ENCODE measurements at places on chromosomes 2 and 18.
A peak's percentile ranks its signal among the peaks of the same experiment; 100 is the strongest.

- no peak for DNase-seq
Observed at GRCh38 chr2:100365434-100365833, 43.1 kb upstream of the LONRF2 start.

- DNase-seq: peak; percentile 14
Observed at GRCh38 chr2:224749136-224749535, 33.0 kb upstream of the CCDC195 start.

GRCh38 chr18:27609221-27609620 is 424.1 kb upstream of the CHST9 start:
- DNase-seq: no peak

DNA sequence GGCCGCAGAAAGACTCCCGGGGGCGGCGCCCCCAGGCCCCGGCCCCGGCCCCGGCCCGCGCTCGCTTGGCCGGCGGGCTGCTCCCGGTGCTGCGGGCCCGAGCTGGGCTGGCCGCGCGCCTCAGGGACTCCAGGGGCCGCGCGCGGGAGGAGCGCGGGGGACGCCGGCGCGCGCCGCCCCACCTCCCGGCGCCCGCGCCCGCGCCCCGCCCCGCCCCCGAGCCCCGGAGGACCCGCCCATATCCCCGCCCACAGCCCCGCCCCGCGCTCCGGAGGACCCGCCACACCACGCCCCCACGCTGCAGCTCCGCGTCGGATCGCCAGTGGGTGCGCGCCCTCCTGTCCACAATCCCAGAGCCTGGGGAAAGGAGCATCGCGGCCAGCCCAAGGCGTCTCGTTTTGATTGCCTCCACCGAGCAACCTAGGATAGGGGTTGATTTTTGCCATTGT is at the start of gene PARD6G:
TSS of gene PARD6G (minus strand) at position 122 of the 449 bp plus-strand sequence. CDS start 166 bp downstream, outside the sequence.
- peak; percentile 82 for DNase-seq

DNA sequence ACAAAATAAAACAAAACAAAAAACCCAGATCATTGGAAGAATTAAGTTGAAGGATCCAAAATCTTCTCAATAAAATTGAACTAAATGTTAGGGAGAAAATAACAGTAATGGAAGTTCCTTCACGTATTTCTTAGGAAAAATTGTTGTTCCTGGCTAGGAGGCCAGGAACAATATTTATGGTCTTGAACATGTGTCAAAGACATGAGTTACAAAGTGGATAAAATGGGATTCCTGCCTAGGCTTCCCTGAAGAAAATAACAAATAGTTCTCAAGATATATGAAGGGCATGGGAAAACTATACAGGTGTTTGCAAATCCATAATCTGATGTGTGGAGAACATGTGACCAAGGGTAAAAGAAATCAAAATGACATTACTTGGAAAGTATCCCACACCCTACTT is 67.6 kb upstream of the ITGB6 start:
- no peak for DNase-seq

GRCh38 chr2:233213011-233213410 is 38.5 kb upstream of the ATG16L1 start:
- DNase-seq: no peak

DNA sequence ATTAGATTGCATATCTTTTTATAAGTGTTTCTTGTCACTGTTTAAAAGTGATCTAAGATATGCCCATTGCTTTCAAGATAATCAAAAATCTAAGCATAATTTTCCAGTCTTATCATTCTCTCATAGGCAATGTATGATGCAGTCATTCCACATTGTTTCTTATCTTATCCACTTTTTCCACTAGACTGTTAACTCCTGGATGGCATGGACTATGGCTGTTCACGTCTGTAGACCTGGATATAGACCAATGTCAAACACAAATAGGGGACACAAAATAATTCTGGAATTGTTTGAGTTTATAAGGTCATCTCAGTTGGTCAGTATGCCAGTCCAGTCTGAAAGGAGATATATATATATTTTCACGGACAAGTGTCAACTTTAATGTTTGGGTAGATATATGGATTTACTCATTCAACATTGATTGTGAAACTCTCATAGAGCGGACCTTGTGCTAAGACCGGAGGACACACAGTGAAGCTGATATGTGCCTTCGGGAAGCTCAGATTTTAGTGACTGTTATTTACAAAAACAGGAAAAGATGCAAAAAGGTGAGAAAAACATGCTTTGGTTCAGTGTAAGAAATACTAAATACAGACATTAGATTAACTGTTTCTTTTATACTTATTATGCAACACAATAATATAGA is 689.4 kb upstream of the SLC8A1 start:
- DNase-seq: no peak

DNA sequence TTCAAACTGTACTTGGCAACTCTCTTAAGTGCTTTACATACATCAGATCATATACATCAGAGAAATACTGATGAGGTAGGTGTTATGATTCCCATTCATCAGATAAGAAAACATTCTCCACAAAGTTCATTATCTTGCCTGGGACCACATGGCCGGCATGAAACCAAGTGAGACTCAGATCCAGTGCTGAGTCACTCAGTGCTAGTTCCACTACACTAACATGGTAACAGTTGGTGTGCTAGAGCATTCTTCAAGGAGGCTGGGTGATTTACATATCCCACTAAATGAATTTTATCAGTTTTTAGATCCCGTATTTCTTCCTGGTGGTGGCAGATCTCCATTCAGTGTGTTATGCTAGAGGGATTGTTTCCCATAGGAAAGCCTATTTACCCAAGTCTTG is 772.0 kb downstream of the CNTNAP5 start:
- DNase-seq: no peak

DNA sequence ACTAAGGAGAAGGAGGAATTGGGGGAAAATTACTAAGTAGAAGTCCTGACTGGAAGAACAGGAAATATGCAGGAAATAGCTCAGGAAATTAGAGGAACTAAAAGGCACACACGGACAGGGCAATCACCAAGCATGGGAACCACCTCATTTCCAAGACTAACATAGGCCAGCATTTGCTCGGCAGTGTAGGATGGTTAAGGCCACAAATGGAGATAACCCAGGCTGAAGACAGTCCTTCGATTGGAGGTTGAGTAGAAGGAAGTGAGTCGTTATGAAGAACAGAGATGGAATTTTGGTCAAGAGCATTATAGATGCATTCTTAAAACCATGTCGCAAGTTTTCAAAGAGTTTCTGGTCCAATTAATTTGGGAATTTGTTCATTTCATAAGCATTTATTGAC is 401.4 kb downstream of the ALK start:
- DNase-seq: no peak

DNA sequence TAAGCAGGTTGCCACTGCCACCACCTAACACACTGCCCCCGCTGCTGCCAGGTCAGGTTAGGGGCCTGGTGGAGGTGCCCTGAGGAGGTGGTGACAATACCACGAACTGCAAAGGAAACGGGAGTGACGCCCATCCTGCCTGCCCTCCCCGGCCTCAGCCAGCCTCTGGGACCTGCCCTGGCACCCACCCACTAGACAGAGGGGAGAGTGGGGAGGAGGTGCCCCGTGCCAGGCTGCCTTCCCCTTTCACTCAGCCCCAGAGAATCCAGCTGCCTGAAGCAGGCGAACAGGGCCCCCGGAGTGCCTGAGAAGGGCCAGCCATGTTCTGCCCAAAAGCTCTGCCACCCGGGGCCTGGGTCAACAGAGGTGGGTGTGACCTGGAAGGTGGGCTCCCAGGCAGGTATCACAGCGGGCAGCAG is 44.5 kb upstream of the FOSL2 start:
- DNase-seq: no peak

DNA sequence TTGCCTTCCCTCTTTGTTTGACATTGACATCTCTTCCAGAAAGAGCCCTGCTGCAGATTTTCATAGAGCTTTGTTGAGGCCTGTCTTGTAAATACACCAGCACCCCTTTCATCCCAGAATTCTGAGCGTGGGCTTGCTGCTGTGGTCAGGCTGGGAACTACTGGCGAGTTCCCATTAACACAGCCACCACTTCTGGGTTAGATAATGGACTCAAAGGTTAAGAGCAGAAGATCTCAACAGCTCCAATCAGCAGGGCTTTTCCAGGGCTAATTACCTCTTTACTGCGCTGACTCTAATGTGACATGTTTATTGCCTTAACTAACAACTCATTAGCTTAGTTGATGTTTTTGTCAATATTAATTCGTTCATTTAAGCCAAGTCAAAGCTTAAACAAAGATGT is 235.9 kb upstream of the BOD1L2 start:
- DNase-seq: no peak

- DNase-seq: no peak
Observed at GRCh38 chr2:54995553-54995952, 54.7 kb downstream of the RTN4 start.

DNA sequence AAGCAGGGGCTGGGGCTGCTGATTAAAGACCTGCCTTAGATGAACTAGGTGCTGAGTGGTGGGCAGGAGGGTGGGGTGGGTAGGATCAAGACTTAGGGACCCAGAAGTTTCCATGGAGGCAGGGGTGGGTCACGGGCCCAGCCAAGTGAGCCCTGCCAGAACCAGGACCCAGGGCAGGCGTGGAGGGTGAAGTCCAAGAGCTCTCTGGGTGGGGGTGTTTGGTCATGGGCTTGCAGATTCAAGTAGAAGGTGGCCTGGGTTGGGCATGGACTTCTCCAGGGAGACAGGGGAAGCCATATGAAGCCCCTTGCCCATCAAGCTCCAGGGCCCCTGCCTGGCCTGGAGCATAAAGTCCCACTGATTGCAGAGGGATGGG is 168.8 kb downstream of the SMAD7 start:
- no peak for DNase-seq

GRCh38 chr2:73082523-73083410 is 11.3 kb upstream of the SFXN5 start:
- DNase-seq: no peak

GRCh38 chr2:54595999-54596902 is 127.2 kb upstream of the EML6 start:
- DNase-seq: no peak

DNA sequence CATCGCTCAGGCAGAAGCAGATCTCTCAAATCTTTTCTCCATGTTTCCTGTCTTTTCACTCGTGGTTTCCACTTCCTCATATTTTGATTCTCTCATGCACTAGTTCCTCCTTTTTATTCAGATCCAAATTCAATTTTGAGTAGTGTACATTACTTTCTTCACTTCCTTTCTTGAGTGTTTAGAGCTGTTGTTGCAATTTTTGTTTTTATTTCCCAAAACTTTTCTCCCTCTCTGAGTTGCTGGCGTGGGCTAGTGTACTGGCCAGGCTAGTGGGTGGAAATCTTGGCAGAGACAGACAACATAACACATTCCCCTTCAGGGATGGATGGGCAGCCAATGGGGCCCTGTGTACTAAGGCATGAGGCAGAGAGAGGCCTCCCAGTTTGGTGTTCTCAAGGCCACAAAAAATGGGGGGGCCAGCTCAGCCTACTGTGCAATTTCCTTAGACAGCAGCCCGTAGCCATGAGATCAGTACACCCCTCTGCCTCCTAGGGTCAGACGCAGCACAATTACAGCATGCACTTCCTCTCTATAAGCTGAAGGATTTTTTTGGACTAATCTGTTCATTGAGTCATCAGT is 145.1 kb upstream of the PID1 start:
- DNase-seq: no peak

DNA sequence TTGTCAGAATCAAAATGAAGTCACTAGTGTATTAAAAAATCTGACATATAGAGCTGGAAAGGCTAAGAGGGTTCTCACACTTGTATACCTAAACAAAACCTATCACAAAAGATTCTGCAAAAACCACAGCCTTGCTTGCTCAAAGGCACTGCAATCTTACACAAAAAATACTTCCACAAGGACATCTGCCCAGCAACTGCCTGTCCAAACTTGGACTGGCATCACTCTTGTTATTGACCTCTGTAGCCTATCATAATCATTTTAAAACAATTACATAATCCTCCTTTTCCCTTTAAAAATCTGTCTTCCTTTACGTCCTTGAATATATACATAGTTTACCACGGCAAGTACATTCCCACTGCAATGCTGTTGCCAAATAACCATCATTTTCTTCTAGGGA is 19.9 kb downstream of the CHMP3 start:
- no peak for DNase-seq
